ENCODE measurements at places on chromosomes 7 and 10. TPM values are rescaled to one million over a fixed set of nuclear protein-coding genes. Genes with fewer than 3 reads are reported as not detected.

KAZALD1 gene
- 12.7 TPM for total RNA-seq

AKR1D1 gene
- total RNA-seq, result 0.06 TPM

SLIT1 gene
- 3.3 TPM for total RNA-seq

ZNF853 gene
- 16.8 TPM for total RNA-seq

OGDHL gene
- 57.6 TPM for total RNA-seq

SORCS3 gene
- total RNA-seq, result 3.4 TPM

LIPN gene
- total RNA-seq, result not detected

DGKB gene
- 4.6 TPM for total RNA-seq

SPDYE11 gene
- total RNA-seq, result not detected

VSTM2A gene
- total RNA-seq, result 1.5 TPM

TYW1B gene
- total RNA-seq, result 6.9 TPM

CPEB3 gene
- total RNA-seq, result 4.8 TPM

AHR gene
- total RNA-seq, result 69.7 TPM

SEMA3D gene
- total RNA-seq, result 26.0 TPM

ENTPD1 gene
- total RNA-seq, result 28.9 TPM

PARG gene
- total RNA-seq, result 47.6 TPM

CCL24 gene
- total RNA-seq, result 1.7 TPM

ATOH7 gene
- total RNA-seq, result 1.5 TPM
